ENCODE measurements at places on chromosomes 1 and 21.

DNA sequence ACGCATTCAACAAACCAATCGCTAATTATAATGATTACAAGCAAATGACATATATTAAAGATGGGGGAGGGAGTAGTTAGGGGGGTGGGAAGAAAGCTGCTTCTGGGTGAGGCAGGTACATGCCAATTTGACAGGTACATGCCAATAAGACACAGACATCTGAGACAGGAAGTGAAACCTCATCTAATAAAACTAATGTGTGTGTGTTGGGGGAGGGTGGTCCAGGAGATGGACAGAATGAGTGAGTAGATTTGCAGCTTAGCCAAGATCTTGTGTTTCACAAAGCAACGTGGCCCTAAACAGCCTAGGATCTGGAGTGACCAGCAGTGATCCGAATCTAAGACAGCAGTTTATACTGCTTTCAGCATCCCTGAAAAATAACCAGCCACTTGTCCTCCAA, 10.8 kb downstream of the CFAP45 start:
- no peak for DNase-seq

DNA sequence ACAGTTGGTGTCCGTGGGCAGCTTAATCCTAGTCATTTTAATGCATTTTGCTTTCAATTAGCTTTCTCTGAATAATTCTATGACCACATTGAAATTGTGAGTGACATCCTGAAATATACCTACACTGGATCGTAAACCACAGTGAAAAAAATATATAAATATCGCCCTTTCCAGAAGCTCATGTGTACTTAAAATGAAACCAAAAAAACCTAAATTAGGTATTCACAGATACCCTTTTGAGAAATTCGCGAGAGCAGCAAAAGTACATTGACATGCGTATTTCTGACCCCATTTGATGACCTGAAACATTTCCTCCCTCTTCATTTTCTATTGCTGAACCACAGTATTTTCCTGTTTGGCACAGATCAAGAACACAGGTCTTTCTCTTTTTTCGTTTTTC, 253.8 kb downstream of the LTN1 start:
- DNase-seq, result no peak

GRCh38 chr1:916173-917075, 7.3 kb upstream of the SAMD11 start:
- no peak for DNase-seq

GRCh38 chr1:47390843-47391242, 25.2 kb upstream of the FOXE3 start:
- no peak for DNase-seq

DNA sequence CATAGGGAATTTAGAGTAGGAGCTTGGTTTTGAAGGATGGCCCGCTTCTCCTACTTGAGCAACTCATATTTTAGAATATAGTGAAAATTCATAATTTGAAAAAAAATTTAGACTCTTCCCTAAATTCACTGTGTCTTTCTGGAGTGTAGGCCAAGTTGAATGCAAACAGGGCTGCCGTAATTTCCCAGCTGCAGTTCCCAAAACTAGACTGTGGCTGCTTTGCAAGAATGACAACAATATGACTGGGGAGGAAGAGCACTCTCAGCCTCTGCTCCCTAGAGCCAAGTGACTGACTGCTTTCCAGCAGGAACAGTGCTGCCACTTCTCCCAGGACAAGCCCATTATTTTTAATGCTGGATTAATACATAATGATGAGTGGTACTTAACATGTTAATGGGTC, 209.0 kb downstream of the RHOU start:
- DNase-seq, result no peak

GRCh38 chr1:62390071-62390470, 46.8 kb upstream of the USP1 start:
- DNase-seq, result no peak

DNA sequence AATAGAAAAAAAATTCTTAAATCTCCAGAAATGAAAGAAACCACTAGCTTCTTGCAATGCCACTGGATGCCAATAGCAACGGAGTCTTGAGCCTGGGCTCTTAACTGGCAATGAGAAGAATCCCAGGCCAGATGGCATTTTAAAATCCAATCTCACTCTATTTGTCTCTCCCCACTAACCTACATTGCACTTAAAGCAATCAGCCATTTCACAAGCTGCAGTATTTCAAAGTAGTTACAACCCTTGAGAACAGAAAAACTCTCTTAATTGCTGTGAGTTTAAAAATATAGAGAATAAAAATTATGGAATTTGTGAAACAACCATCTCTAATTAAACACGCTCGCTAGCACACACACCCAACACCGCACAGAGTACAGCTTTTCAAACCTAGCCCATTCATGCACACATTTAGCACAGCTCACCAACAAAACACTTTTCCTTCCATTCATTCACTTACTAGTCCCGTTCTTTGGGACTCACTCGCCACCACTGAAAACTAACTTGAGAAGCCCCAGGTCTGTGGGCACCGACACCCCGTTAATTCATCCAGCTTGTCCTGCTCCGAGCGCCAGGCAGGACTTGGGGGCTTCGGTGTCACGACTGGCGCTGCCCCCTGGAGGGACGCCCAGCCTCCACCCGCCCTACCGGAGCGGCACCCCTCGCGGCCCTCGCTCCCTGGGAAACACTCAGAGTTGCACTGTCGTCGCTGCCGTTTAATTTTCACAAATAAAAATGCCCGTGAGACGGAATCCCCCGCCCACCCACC, 1.0 kb downstream of the DDAH1 start:
- no peak for DNase-seq

GRCh38 chr1:84145068-84145467, 997 bp downstream of the PRKACB start:
- no peak for DNase-seq

DNA sequence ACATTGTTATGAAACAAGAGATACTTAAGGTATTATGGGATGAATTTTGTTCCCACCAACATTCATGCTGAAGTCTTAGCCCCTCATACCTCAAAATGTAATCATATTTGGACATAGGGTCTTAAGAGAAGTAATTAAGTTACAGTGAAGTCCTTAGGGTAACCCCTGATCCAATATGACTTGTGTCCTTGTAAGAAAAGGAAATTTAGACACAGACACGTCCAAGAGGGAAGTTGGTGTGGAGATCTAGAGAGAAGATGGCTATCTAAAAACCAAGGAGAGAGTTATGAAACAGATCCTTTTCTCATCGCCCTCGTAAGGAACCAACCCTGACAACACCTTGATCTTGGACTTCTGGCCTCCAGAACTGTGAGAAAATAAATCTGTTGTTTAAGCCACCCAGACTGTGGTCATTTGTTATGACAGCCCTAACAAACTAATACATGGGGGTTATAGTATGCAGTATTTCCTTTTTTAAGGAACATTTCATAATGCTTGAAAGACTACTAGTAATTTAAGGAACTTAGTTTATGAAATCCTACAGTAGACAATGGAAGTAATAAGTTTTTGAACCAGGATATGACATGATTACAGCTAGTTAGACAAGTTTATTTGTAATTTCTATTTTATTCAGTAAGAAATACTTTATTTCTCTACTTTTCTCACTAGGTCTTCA, 875.5 kb upstream of the ADGRL2 start:
- no peak for DNase-seq

DNA sequence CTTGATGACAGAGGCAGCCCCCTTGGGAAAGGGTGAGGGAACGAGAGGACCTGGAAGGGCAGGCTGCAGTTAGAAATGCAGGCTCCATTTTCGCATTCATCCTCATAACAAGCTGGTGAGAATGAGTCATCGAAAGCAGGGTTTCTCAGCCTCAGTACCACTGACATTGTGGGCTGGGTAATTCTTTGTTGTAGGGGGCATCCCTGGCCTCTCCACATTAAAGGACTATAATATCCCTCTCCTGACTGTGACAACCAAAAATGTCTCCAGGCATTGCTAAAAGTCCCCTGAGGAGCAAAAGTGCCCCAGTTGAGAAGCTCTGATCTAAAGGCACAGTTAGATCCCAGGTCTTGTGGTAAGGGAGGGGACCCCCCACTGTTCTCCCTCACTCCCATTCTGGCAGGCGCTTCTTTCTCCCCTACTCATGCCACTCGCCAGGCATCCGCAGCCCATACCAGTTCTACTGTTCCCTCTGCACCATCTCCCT, 20.4 kb downstream of the KCNN3 start:
- DNase-seq, result no peak

GRCh38 chr1:181043025-181043888, 9.5 kb downstream of the MR1 start:
- no peak for DNase-seq

DNA sequence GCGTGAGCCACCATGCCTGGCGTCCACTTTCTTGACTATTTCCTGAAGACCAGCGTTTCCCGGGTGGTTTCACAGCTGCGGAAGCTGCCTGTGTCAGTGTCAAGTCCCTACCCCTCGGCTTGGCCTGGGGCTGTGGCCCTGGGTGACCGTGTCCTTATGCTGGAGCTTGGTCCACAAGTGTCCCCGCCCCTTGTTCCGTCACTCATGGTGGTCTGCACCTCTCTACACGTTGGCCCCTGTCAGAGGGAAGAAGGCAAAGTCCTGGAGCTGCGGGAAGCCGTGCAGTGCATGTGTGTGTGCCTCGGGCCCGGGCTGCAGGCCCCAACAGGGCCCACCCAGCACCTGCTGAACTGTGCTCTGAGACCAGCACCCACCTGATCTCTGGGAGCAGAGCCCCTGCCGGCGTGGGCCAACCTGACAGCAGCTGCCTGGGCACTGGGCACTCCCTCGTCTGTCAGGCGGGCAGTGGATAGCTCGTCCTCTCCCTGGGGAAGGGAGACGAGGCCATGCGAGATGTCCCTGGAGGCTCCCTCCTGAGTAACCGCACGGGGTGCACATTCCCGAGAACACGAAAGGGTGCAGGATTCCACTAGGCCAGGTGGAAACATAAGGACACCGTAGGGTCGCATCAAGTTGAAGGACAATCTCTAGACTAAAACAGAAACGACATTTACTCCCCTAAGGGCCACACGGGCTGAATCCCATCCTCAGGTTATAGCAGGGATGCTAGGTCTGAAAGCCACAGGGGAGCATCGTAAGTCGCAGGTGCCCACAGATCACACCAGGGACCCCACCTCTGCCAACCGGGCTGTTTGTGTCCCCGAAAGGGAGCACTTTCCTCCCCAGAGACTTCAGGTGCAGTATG, 2.4 kb upstream of the C1orf159 start:
- no peak for DNase-seq

- DNase-seq, result peak; percentile 66
Measured at GRCh38 chr21:32597205-32597604, 11.9 kb upstream of the TCP10L start.

- no peak for DNase-seq
Measured at GRCh38 chr1:204041232-204041767, 31.6 kb upstream of the SOX13 start.

GRCh38 chr1:37234941-37235418, 200.7 kb upstream of the GRIK3 start:
- DNase-seq, result no peak

GRCh38 chr1:60036856-60037460, 36.6 kb downstream of the C1orf87 start:
- no peak for DNase-seq

DNA sequence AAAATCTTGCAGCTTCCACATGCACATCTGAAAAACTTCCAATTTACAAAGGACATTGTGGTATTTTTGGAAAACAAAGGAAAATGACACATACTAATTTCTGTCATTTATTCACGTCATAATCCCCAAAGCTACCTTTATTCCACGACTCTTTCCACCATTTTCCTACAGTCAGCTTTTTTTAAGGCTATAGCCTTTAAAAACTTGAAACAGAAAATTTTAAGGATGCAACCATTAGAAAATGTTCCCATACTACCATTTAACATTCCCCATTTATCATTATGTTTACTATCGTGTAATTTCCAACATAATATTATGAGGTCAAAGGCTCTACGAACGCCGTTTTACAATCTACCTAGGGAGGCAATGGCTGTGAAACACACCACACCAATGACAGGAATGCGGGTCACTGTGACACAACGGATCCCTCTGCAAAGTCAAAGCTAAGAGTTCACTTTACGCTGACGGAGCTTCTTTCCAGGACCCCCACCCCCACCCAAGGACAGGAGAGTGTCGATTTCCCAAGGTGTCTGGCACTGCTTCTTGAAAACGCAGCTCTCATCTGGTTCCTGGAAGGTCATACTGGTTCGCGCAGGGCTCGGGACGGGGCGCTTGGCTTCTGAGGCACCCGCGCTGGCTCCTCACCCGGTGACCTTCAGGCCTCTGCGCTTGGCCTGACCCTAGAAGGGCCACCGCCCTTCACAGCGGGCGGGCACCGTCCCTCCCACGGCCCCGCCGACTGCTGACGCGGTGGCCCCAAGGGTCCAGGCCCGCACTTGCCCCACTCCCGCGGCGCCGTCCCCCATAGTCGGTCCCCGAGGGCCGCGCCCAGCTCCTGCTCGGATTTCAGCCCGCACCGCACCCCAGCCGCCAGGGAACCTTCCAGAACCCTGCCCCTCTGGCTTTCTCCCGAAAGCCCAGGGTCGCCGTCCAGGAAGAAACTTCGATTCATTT, 50.5 kb upstream of the ATF3 start:
- no peak for DNase-seq

DNA sequence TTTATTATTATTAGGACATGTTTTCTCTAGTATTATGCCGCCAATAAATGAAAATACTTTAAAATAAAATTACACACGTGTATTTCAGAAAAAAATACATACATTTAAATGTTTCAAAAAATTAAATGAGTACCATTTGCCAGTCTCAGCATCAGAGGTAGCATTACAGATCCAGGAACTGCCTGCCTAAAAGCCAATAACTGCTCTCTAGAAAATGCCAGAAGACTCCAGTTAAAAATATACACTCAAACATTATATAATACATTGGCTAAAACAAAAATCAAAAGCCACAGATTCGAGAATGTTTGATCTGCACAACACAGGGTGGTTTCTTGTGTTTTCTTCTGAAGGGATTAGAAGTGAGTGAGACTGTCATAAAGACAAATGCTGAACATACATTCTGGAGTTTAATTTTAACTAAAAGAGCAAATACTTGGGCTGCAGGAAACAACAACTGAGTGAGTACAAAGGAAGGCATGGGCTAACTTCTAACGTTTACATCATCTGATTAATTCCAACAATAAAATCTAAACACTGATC, 105.5 kb downstream of the RERE start:
- no peak for DNase-seq

GRCh38 chr1:58352476-58353092, 193.9 kb downstream of the OMA1 start:
- no peak for DNase-seq

- peak; percentile 29 for DNase-seq
Measured at GRCh38 chr1:116514708-116515525, 55.9 kb downstream of the CD58 start.

DNA sequence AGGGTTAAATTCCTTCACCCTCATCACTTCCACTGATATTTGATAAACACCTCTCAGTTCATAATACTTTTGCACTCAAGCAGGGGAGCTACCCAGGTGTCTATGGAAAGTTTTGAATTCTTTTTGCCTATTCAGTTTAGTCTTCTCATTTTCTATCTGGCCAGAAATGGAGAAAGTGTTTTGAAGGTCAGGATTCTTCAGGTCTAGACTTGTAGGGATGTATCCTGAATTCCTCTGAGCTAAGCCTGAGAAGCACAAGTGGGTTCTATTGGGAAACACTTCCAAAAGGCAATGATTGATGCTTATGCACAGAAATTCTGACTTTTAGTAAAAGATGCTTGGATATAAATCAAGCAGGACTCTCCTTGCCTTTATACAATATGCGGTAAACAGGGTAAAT, 217.8 kb upstream of the HOOK1 start:
- DNase-seq, result no peak
